ENCODE measurements at places on chromosomes 5 and 9. TPM values are rescaled to one million over a fixed set of nuclear protein-coding genes. Genes with fewer than 3 reads are reported as not detected.

Gene MTRR
- 62.4 TPM for total RNA-seq

Gene FOCAD
- total RNA-seq = 32.7 TPM

Gene SGTB
- 14.0 TPM for total RNA-seq

Gene TLX3
- not detected for total RNA-seq

Gene OBP2B
- not detected for total RNA-seq

Gene C9orf50
- total RNA-seq = not detected

Gene RNF180
- total RNA-seq = not detected

Gene CCDC180
- 5.3 TPM for total RNA-seq

Gene PCDHGA6
- 0.20 TPM for total RNA-seq

Gene CORO2A
- 11.5 TPM for total RNA-seq

Gene SLC6A19
- total RNA-seq = not detected

Gene CNTNAP3
- not detected for total RNA-seq

Gene NMUR2
- total RNA-seq = not detected

Gene ARID3C
- total RNA-seq = 0.26 TPM

Gene PCDHA1
- total RNA-seq = not detected

Gene KIF4B
- total RNA-seq = not detected

Gene TAF11L8
- total RNA-seq = not detected

Gene ARL14EPL
- total RNA-seq = 0.12 TPM

Gene HAND1
- not detected for total RNA-seq

Gene MYOZ3
- not detected for total RNA-seq

Gene SLC34A1
- total RNA-seq = 0.85 TPM

Gene AIF1L
- total RNA-seq = 0.23 TPM

Gene WWC1
- total RNA-seq = not detected

Gene HTR1A
- total RNA-seq = not detected

Gene GPX8
- not detected for total RNA-seq

All from activated CD8-positive, alpha-beta memory T cell treated with anti-CD3 and anti-CD28 coated beads, Interleukin-2, amount 10 ng/mL, durations not matched to agents 7 days and 5 days (primary cell).